ENCODE measurements at places on chromosomes 3 and 15.
A peak's percentile ranks its signal among the peaks of the same experiment; 100 is the strongest.

- no peak for DNase-seq
These were observed 8.1 kb upstream of the SELENOK start for GRCh38 chr3:53899750-53900149.

- DNase-seq, result no peak
These were observed 79.2 kb downstream of the CD47 start for GRCh38 chr3:108011616-108012015.

DNA sequence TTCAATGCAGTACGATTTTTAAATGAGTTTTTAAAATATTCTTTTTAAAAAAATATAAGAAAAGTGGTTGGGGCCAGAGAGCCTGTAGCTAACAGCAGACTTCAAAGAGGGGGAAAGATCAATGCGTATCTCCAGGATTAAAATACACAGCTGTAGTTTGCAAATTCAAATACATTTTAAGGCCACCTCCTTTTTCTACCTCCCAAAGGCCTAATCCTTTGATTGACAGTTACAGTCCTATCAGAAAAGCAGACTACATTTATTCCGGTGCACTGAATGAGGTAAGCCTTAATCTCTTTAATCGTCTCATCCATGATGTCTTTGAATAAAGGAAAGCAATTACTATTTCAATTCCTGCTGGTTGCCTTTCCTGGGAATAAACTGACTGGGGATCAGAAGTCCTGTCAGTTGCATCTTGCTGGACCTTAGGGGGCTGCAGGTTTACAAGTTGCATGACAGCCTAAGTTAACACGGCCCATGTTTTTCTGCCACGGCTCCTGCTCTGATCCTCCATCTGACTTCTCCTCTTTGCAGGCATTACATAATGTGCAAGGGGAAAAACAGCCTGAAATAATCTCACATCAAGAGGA, 51.7 kb downstream of the CADPS start:
- DNase-seq, result no peak

DNA sequence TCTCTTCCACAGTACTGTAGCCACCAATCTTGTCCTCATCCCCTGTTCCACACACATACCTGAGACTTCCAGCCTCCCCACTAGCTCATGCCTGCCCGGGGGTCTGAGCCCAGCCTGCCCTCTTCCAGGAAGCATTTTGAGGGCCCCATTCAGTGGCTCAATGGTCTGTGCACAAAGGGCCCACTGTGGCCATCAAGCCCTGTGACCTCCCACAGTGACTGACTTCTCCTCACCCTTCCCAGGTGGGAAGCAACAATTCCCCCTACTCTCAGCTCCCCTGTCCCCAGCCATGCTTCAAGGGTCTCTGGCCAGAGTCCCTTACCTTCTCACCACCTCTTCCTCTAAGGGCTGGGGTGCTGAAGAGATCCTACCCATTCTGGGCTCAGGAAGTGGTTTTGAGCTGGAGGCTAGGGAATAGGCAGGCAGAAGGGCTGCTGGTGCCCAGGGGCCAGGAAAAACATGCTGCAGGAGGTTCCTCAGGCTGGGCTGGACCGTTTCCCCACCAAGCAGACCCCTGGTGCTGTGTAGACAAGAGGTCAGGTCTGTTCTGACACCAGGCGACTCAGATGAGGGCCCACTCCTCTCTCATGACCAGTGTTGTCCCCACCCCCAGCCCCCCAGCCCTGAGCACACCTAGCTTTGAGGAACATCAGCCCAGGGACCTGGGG, 3.0 kb upstream of the KLF15 start:
- DNase-seq, result no peak

DNA sequence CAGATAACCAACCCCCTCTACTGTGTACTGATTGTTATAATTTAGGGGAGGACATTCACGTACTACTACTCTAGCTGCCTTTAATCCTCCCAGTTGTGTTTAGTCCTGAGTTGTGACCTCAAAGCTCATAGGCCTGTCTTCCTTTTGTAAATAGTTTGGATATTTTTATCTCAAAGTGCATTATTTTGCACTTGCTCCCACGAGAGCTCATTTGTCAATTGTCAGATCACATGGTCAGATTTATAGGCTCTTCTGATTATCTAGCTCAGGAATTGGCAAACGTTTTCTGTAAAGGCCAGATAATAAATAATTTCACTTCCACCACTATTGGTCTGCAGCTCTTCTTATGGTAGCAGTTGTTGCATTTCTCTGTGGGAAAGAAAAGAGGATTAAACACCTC, 14.4 kb upstream of the SLC30A4 start:
- DNase-seq, result no peak

- DNase-seq, result no peak
These were observed 96.0 kb downstream of the C3orf70 start for GRCh38 chr3:185056908-185057307.

GRCh38 chr3:115148142-115148790, 1.2 kb upstream of the ZBTB20 start:
- no peak for DNase-seq

DNA sequence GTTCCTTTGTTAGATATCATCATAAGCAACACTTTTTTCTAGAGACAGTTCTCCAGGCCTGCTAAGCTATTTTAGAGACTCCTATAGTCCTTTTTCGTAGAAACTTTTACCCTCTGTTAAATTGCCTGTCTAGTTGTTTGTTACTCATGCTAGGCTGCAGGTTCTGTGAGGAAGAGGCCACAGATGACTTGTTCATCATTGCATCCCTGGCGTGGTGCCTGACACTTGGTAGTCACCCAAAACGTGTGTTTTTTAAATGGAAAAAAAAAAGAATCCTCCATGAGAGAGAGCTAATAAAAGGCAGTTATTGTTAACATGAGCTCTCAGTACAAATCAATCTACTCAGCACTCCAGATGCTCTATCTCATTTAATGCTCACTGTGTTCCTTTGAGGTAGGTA, 35.1 kb downstream of the CCDC54 start:
- peak; percentile 51 for DNase-seq

- peak; percentile 52 for DNase-seq
These were observed 838.5 kb downstream of the TUSC7 start for GRCh38 chr3:117547956-117548550.

DNA sequence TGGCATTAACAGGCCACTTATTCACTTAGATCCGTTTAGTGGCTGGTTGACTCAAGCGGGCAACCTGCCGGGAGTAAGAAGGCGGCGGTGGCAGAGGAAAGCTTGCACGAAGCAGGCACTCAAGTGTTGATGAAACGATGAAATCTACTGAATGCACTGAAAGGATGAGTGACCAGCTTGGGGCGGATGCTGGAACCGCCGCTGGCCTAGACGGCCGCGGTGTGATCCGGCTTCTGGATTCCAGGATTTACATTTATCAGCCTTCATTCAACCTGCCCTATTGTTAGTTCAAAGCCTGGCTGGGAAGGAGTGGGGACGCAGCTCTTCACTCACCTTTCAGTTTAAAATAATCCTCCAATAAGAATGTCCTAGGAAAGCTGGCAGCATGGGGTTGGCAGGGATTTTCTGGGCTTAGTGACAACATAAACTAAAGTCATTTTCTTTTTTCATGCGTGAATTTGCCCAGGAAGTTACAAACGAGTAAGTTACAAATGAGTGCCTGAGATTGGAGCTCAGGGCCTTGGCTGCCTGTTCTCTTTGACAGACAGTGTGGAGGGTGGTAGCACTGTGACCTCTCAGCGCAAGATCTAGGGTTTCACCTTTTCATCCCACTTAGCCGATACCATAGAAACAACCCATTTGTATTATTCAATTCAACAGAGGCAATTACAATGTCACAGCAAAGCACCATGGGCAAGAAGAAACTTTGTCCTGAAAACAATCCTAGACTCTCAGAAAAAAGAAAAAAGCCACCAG, 1.1 kb upstream of the PLCH1 start:
- peak; percentile 44 for DNase-seq

DNA sequence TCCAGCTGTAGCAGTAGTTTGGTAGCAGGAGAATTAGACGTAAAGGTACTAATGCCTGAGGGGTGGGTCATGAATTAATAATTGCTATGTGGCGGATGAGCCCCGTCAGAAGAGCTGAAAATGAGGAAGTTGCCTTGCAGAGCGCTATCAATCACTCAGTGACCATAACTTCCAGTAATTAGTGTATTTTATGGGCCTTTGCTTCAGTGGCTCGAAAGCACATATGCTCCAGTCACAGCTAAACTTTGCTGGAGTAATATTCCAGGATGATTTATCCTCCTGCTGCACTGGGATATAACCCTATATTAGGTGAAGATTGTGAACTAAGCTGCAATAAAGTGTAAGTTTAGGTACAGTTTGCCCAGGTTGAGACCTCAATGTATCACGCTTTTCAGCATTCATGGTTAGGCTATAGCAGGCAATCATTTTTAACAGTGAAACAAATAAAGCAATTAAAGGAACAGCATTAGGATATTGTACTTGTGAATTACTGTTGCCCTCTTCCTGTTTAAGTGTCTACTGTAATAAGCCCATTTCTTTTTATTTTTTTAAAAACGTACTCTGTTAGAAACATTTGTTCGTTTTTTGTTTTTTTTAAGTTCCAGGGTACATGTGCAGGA, 104.6 kb upstream of the SKOR1 start:
- DNase-seq, result no peak

DNA sequence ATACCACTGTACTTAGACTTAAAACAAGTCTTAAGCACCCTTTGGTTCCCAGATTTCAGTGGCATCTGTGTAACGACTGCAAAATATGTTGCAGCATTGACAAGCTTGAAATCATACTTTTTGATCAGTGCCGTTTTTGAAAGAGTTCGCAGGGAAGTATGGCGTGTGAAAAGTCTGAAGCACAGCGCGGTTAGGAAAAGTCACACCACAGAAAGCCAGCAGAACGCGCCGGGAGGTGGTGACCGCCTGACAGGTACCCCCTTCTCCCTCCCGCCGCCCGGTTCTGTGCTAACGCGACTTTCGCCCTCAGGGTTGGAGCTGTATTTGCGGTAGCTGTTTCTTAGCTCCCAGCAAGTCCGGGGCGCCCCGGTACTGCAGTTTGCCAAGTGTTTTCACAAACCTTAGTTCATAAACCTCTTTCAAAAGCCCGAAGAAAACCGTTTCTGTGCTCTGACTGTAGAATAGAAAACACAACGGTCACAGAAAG, 481 bp upstream of the CRYBG3 start:
- DNase-seq, result no peak

DNA sequence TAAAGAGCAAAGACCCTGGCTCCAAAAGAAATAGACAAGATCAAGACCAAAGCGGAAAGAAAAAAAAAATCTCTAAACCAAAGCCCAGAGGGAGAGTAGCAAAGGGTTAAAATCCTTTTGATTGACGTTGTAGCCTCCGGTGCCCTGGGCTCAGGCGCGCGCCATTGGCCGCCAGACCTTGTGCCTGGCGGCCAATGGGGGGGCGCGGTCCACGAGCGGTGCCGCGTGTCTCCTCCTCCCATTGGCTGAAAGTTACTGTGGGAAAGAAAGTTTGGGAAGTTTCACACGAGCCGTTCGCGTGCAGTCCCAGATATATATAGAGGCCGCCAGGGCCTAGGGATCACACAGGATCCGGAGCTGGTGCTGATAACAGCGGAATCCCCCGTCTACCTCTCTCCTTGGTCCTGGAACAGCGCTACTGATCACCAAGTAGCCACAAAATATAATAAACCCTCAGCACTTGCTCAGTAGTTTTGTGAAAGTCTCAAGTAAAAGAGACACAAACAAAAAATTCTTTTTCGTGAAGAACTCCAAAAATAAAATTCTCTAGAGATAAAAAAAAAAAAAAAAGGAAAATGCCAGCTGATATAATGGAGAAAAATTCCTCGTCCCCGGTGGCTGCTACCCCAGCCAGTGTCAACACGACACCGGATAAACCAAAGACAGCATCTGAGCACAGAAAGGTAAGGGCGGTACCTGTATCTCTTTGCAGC, at the start of gene HES1:
Gene HES1 (plus strand): TSS at position 343 of the 713 bp plus-strand sequence. CDS start 233 bp downstream, at position 576.
- DNase-seq, result peak; percentile 98

DNA sequence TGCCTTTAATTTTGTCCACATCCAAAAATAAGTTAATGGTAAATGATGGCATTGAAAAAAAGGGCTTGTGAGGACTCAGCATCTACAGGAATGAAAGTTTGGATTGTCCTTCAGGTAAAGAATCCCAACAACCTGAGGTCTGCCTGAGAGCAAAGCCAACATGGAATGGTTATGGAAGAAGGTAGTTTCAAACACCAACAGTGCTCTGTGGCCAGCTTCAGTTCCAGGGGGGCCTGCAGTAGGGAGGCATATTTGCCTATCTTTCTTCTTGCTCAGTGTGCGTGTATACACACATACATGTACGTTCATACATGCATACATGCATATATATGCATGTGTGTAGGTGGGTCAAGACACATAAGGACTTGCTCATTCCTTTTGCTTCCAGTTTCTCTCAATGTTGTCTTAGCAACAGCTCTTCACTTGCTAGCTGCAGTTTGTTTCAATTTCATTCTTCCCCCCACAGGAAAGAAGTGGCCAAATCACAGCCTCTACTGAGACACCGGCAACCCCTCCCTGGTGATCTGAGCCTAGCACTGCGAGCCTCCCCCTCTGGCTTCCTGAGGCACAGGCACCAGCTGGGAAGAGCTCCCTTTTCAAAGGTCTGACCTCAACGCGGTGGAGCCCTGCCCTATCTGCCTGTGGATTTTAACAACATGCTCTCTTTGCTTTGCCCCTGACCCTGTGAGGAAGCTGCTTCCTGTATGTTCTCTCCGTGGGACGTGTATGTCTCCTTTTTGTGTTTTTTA, 146.2 kb downstream of the KLF13 start:
- DNase-seq, result no peak

DNA sequence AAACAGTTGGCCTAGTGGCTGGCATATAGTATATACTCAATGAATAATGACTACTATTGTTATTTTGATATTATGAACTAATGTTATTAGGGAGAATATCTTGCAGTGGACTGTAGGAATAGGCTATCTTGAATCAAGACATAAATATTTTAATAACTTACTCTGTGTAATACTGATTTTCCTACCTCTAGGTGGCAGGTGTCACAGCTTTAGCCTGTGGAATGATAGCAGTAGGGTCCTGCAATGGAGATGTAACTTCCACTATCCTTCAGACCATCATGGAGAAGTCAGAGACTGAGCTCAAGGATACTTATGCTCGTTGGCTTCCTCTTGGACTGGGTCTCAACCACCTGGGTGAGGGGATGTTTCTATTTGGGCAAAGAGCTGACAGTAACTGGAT, 6.5 kb downstream of the PSMD2 start:
- peak; percentile 39 for DNase-seq

- peak; percentile 3 for DNase-seq
These were observed 347.3 kb downstream of the CNTN3 start for GRCh38 chr3:74267131-74267530.

DNA sequence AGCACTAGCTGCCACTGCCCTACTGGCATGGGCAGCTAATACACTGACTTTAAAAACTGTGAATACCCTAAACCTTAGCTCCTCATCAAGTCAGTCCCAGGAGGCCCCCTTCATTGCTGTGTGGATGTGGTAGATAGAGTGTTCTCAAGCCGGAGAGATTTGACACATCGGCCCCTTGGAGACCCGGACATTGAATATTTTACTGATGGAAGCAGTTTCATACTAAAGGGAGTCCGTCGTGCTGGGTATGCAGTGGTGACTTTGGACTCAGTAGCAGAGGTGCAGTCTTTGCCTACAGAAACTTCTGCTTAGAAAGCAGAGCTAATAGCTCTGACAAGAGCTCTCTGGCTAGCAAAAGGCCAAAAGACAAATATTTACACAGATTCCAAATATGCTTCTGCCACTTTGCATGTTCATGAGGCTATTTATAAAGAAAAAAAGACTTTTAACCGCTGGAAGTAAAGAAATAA, 17.5 kb downstream of the CCR4 start:
- DNase-seq, result no peak

GRCh38 chr3:42025370-42026138, 63.7 kb upstream of the ULK4 start:
- DNase-seq, result peak; percentile 72

GRCh38 chr3:101945980-101946379, 96.7 kb downstream of the NFKBIZ start:
- DNase-seq, result no peak

GRCh38 chr3:135731546-135731945, 234.0 kb upstream of the PPP2R3A start:
- no peak for DNase-seq

- peak; percentile 14 for DNase-seq
These were observed 394.2 kb downstream of the LSAMP start for GRCh38 chr3:116051040-116051439.
